ENCODE measurements at places on chromosomes 13 and 19. TPM values are rescaled to one million over a fixed set of nuclear protein-coding genes. Genes with fewer than 3 reads are reported as not detected.
A peak's percentile ranks its signal among the peaks of the same experiment; 100 is the strongest.

Gene DCT
- 0.19 TPM for total RNA-seq

Gene ZNF69
- total RNA-seq = 12.1 TPM

Gene ZNF296
- 0.89 TPM for total RNA-seq

Gene FLT3LG
- 280 TPM for total RNA-seq

Gene DDA1
- 40.6 TPM for total RNA-seq

Gene PCP2
- 3.5 TPM for total RNA-seq

DNA sequence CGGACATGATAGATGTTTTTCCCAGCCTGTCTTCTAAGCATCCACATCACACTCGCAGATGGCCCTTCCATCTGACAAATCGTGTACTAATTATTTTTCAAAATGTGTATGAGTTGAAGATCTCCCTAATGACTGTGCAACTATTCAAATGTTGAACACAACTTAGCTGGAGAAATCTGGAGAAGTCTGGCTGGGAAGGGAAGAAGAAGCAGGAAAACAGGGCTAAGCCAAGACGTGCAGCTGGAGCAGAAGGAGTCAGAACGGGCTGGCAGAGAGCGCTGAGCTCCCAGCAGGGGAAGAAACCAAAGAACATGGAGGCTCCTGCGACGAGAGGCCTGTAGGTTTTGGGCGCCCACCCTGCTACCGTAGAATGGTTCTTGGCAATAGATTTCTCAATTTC lies 13.2 kb upstream of the LATS2 start:
- H3K27me3 ChIP-seq = no peaks in the 10 kb centered on the region
- H3K4me3 ChIP-seq = peak overlapping the region; percentile 59
- H3K4me1 ChIP-seq = peaks cover 6% of the 10 kb centered on the region
- no peak for DNase-seq
- H3K36me3 ChIP-seq = no peaks in the 10 kb centered on the region

- no peaks in the 10 kb centered on the region for H3K4me1 ChIP-seq
- no peak for DNase-seq
- H3K36me3 ChIP-seq = peaks cover 9% of the 10 kb centered on the region
Measured at GRCh38 chr19:11446652-11447301, 11.3 kb downstream of the PRKCSH start.

DNA sequence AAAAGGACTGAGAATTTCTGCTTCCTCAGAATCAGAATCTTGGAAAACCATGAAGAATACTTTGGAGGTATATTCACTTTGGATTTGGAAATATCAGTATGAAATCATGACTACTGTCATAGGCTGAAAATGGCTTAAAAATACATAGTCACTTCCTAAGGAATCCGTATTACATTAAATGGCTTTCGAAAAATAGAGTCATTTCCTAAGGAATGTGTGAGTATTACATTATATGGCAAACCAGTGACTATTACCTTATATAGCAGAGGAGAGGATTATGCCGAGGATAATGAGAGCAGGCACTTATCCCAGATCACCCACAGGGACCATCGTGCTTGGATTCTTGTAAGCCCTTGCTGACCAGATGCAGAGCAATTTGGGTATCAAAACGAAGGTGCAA lies 1471.8 kb downstream of the EFNB2 start:
- DNase-seq = no peak
- H3K27me3 ChIP-seq = no peaks in the 10 kb centered on the region

DNA sequence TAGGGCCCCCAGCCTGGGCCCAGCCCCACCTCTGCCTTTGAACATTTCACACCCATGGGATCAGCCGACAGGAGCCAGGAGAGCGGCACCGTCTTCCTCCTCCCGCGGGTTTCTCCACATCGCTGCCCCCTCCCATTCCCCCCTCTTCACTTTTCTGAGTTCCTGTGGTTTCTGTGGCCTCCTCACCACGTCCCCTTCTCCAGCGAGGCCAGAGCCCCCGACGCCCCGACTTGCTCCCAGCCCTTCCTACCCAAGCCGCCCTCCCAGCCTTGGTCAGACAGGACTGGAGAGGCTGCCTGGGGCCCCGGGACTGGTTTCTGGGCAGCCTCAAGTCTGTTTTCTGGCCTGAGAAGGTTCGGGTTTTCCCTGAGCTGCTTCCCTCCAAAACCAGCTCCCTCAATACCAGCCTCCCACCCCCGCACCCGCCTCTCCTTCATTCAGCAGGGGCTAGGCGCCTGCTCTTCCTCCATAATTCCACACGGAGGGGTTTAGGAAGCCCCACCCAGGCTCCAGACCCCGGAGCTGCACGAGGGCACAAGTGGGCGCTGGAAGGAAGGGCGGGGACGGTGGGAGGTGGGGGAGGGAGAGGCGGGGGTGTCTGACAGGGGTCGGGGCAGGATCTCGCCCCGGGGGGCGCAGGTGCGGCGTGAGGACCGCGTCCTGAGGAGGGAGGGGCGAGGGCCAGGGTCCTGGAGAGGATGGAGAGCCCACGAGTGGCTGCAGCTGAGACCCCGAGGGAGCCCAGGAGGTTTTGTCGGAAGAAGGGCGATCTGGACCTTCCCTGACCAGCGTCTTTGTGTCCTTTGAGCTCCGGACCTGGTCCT lies 4.0 kb upstream of the SIGLEC10 start:
- H3K4me3 ChIP-seq = no peak overlapping the region
- H3K27ac ChIP-seq = no peak overlapping the region
- H3K4me1 ChIP-seq = no peaks in the 10 kb centered on the region
- no peak for DNase-seq
- no peaks in the 10 kb centered on the region for H3K36me3 ChIP-seq
- no peaks in the 10 kb centered on the region for H3K27me3 ChIP-seq

DNA sequence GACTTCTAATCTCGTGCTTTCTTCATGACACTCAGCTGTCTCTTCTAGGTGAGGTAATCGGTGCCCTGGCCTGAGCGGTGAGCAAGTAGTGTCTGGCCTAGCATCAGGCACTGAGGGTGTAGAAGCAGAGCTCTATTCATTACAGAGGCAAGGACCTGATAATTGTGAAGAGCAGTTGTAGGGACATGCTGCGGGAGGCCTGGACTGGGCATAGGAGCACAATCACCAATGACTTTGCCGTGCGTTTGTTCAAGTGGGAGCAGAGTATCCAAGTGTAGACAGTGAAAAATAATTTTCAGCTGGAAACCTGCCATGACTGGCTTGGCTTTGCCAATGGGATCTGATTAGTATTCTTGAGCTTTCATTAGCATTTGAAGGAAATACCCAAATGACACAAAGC lies 32.1 kb upstream of the DCLK1 start:
- H3K27ac ChIP-seq = no peak overlapping the region
- no peak overlapping the region for H3K4me3 ChIP-seq
- H3K4me1 ChIP-seq = no peaks in the 10 kb centered on the region
- H3K27me3 ChIP-seq = no peaks in the 10 kb centered on the region

DNA sequence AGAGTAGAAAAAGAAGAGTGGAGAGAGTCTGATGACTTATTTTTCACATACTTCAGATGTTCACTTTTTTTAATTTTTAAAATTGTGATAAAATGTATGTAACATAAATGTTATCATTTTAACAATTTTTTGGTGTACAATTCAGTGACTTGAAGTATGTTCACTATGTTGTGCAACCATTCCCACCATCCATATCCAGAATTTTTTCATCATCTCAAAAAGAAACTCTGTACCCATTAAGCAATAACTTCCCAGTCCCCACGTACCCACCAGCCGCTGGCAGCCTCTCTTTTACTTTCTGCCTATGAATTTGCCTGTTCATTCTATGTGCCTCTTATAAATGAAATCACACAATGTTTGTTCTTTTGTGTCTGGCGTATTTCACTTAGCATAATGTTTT lies 43.3 kb downstream of the SKA3 start:
- DNase-seq = no peak
- no peaks in the 10 kb centered on the region for H3K4me1 ChIP-seq
- no peak overlapping the region for H3K4me3 ChIP-seq
- H3K27me3 ChIP-seq = peaks cover 3% of the 10 kb centered on the region
- H3K27ac ChIP-seq = no peak overlapping the region

GRCh38 chr19:49637821-49638738 lies 1.9 kb downstream of the RRAS start:
- H3K4me3 ChIP-seq = no peak overlapping the region
- peak overlapping the region; percentile 41 for H3K27ac ChIP-seq
- no peaks in the 10 kb centered on the region for H3K36me3 ChIP-seq
- H3K4me1 ChIP-seq = peaks cover 35% of the 10 kb centered on the region
- no peaks in the 10 kb centered on the region for H3K27me3 ChIP-seq

- H3K4me3 ChIP-seq = no peak overlapping the region
- DNase-seq = no peak
- H3K27ac ChIP-seq = no peak overlapping the region
Measured at GRCh38 chr19:30431591-30431990, 59.4 kb downstream of the ZNF536 start.

DNA sequence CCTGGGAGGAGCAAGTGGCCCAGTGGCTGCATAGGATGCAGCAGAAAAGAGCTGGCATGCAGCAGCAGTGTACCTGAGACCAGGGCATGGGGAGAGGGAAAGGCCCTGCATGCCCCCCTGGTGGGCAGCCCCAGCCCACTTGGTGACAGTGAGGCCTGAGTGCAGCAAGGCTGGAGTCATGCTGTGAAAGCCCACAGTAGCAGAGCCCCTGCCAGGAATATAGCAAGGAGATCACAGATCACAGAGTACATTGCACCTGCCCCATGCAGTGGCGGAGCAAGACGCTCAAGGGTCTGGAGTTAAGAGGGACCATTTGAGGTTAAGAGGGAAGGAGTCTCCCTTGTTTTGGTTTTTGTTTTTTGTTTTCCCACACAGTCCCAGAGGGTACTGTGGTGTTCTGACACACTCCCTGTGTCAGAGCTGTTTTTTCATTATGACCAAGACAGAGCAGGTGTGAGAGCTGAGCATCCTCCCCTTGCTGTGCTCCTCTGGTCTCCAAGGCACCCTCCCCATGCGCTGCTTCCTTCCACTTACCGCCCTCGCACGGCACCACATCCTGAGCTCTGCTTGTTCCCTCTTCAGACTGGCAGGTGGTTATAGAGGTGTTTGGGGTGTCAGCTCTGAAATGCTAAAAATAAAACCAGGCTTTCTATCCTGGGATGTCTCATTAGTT lies 85.0 kb upstream of the UBL3 start:
- H3K27me3 ChIP-seq = no peaks in the 10 kb centered on the region
- peaks cover 43% of the 10 kb centered on the region for H3K4me1 ChIP-seq
- peak overlapping the region; percentile 61 for H3K4me3 ChIP-seq
- peak overlapping the region; percentile 71 for H3K27ac ChIP-seq
- H3K36me3 ChIP-seq = no peaks in the 10 kb centered on the region

GRCh38 chr19:18558202-18558555 lies 509 bp downstream of the KXD1 start:
- DNase-seq = no peak
- peak overlapping the region; percentile 95 for H3K27ac ChIP-seq
- H3K4me3 ChIP-seq = peak overlapping the region; percentile 84
- H3K4me1 ChIP-seq = peaks cover 15% of the 10 kb centered on the region

GRCh38 chr19:57947088-57947418 lies 453 bp downstream of the ZNF256 start:
- no peak for DNase-seq
- H3K4me1 ChIP-seq = peaks cover 6% of the 10 kb centered on the region

GRCh38 chr13:32594157-32594738 lies 8.0 kb downstream of the PDS5B start:
- DNase-seq = no peak
- no peak overlapping the region for H3K4me3 ChIP-seq
- H3K4me1 ChIP-seq = peaks cover 5% of the 10 kb centered on the region
- no peak overlapping the region for H3K27ac ChIP-seq
